ENCODE measurements at places on chromosomes 5 and 9. TPM values are rescaled to one million over a fixed set of nuclear protein-coding genes. Genes with fewer than 3 reads are reported as not detected.
A peak's percentile ranks its signal among the peaks of the same experiment; 100 is the strongest.

DNA sequence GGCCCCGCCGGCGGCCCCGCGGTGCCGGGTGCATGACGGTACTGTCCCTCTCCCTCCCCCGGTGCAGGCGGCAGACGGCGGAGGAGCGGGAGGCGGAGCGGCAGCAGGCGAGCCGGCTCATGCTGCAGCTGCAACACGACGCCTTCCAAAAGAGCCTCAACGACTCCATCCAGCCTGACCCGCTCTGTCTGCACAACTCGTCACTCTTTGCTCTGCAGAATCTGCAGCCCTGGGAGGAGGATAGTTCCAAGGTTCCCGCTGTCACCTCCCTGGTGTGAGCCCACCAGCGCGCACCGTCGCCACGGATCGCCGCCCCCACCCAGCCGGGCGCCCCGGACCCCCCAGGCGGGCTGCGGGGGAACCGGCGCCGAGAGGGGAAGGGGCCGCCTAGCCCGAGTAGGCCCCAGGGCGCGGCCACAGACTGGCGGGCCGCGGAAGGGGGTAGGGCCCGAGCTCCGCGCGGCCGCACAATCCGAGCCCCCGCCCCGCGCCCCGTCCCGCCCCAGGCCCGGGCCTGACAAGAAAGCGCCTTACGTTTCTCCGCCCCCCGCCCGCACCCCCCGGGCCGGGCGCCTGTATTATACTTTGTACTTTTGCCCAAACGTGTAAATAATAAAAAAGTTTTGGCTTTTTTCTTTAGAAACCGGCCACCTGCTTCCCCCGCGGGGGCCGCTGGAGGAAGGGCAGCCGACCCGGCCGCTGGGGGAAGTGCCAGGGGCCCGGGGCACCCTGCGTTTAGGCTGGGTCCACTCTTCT is 2.5 kb downstream of the TLX3 start:
- H3K4me1 ChIP-seq, result peaks cover 50% of the 10 kb centered on the region
- DNase-seq, result no peak
- peak overlapping the region; percentile 30 for H3K4me3 ChIP-seq
- H3K27ac ChIP-seq, result no peak overlapping the region
- H3K27me3 ChIP-seq, result peaks cover 98% of the 10 kb centered on the region

DNA sequence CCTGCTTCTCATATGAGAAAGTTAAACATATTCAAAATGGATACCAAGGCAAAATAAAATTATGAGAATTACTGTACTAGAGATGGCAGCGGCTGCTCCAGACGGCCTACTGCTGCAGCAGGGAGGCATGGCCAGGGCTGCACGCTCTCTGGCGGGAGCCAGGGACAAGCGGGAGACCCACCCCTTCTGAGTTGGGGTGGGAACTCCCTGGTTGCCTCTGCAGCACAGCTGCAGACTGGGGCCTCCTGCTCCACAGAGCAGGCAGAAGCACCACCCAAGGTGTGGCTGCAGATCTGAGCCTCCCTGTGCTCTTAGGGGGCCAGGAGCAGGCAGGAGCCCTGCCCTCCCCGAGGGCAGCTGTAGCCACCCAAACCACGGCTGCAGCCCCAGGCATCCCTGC is 2.3 kb upstream of the AUH start:
- H3K4me3 ChIP-seq, result no peak overlapping the region
- H3K27me3 ChIP-seq, result no peaks in the 10 kb centered on the region
- no peak for DNase-seq
- no peak overlapping the region for H3K27ac ChIP-seq
- peaks cover 19% of the 10 kb centered on the region for H3K4me1 ChIP-seq

DNA sequence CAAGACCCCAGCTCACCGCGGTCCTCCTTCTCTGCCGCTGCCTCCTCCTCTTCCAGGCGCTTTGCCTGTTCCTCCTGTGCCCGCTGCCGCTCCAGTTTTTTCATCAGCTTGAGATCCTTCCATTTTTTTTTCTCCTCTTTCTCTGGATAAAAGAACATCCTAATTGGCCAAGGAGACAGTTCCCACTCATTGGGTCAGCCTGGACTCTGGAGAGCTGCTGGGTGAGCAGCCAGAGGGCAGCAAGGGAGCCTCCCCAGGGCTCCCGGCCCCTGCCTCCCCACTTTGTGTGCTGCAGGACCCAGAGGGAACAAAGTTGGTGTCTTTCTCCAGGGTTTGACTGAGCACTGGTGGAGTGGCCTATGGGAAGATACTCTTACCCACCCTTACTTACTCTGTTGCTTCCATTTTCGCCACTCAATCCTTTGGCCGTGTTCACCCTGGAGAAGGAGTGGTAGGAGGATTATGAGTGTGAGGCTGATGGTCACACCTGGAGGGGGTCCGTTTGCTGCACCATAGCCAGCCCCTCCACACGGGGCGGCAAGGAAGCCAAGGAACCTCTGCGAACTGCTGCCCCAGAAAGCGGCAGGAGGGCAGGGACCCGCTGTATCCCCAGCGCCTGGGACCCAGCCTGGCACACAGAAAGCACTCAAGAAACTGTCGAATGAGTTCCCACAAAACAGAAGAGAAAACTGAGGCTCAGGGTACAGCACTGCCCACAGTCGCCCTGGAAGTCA is 708 bp downstream of the SPOUT1 start:
- peak overlapping the region; percentile 81 for H3K4me3 ChIP-seq
- H3K36me3 ChIP-seq, result peaks cover 35% of the 10 kb centered on the region
- H3K27ac ChIP-seq, result peak overlapping the region; percentile 81

- H3K27me3 ChIP-seq, result no peaks in the 10 kb centered on the region
- no peaks in the 10 kb centered on the region for H3K36me3 ChIP-seq
- no peak overlapping the region for H3K27ac ChIP-seq
- no peaks in the 10 kb centered on the region for H3K4me1 ChIP-seq
These were observed 28.9 kb upstream of the PDCD1LG2 start for GRCh38 chr9:5481322-5482040.

DNA sequence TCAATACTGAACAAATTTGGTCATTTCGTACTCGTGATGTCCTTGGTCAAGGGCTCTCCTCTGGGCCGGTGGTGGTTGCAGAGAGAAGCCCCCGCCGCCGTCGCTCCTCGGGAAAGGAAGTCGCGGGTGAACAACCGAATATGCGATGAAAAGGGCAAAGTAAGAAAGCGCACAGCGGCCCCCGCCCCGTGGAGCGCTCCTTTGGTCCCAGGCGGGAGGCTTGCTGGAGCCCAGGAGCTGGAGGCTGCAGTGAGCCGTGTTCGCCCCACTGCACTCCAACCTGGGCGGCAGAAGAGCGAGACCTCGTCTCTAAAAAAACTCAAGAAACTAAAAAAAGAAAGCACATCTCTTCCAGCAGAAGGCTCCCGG is 108.4 kb upstream of the LARP1 start:
- no peaks in the 10 kb centered on the region for H3K27me3 ChIP-seq
- H3K4me1 ChIP-seq, result peaks cover 18% of the 10 kb centered on the region
- no peak for DNase-seq
- no peaks in the 10 kb centered on the region for H3K36me3 ChIP-seq
- no peak overlapping the region for H3K27ac ChIP-seq

GRCh38 chr5:112329419-112330090 is 89.5 kb downstream of the EPB41L4A start:
- H3K36me3 ChIP-seq, result no peaks in the 10 kb centered on the region
- no peak overlapping the region for H3K27ac ChIP-seq
- H3K4me1 ChIP-seq, result peaks cover 31% of the 10 kb centered on the region
- no peak for DNase-seq

GRCh38 chr5:124741711-124742496 is 4.5 kb downstream of the ZNF608 start:
- H3K4me1 ChIP-seq, result peaks cover 49% of the 10 kb centered on the region
- no peaks in the 10 kb centered on the region for H3K36me3 ChIP-seq
- H3K27me3 ChIP-seq, result no peaks in the 10 kb centered on the region

DNA sequence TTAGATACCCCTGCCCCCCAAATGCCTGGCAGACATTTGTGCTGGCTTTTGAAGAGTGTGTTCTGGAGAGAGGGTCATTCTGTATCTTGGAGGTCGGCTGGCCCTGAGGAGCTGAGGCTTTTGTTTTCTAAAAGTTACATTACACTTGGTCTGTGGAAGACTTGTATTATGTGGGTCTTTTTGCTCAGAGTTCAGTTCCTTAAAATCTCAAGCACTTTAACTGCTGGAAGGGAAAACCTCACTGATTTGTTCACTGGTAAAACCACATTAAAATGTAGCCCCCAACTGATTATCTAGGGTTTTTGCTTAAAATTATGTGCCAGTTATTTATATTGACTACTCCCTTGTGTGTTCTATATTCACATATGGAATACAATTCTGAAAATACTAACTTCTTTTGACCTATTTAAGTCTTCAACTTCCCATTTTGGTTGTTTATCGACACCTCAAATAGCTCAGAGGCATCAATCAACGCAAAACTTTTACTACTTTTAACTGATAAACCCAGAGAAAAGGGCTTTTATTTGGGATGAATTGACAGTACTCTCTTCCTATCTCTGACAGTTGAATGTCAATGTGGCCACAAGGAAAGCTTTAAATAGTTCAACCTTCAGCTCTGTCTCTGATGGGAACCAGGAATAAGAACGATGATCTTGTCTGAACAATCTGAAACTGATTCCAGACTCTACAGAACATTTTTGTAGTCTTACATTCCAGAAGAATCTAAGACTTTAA is 54.0 kb upstream of the MAP3K1 start:
- no peak for DNase-seq
- peaks cover 16% of the 10 kb centered on the region for H3K4me1 ChIP-seq
- no peak overlapping the region for H3K27ac ChIP-seq
- no peaks in the 10 kb centered on the region for H3K27me3 ChIP-seq
- no peaks in the 10 kb centered on the region for H3K36me3 ChIP-seq

DNA sequence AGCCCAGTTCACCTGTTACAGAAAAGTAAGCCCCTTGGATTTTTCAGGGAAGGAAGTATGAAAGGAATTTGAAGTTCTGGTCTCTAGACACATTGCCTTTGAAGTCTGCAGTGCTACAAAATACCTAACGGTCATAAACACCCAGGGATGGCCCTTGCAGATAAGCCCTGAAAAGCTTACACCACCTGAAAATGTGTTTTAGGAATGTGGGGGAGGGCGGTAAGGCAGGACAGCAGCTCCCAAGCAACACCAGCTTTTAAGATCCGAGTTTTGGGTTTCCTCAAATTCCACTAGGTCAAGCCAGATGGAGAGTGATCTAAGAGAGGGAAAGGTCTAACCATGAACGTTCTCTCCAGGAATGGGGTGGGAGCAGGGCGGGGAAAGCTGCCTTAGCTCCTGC is 114.1 kb upstream of the PANK3 start:
- no peaks in the 10 kb centered on the region for H3K4me1 ChIP-seq
- no peak overlapping the region for H3K4me3 ChIP-seq
- no peak for DNase-seq
- H3K27ac ChIP-seq, result no peak overlapping the region

DNA sequence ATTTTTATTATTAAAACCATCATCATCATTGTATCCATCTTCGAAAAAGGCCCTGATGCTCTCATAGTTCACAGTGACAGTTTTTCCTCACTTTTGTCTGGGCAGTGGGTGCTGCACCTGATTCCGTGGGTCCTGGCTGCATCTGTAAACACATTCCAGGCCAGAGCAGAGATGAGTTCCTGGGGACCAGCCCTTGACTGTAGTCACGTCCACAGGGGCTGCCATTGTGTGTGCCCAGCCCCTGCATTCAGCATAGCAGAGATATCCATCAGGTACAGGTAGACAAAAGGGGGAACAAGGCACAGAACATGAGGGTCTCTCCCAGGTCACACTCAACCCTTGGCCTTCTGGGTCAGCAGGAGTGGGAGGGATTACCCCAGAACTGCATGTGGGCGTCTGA is 189.0 kb downstream of the NR3C1 start:
- H3K27ac ChIP-seq, result no peak overlapping the region
- H3K4me3 ChIP-seq, result no peak overlapping the region
- H3K4me1 ChIP-seq, result peaks cover 23% of the 10 kb centered on the region
- no peak for DNase-seq
- H3K36me3 ChIP-seq, result peaks cover 5% of the 10 kb centered on the region

ADCY2 gene
- 0.59 TPM for total RNA-seq

CRHBP gene
- total RNA-seq, result 0.53 TPM

OBP2B gene
- total RNA-seq, result not detected

- H3K27me3 ChIP-seq, result no peaks in the 10 kb centered on the region
- no peak overlapping the region for H3K27ac ChIP-seq
- H3K36me3 ChIP-seq, result no peaks in the 10 kb centered on the region
- H3K4me3 ChIP-seq, result no peak overlapping the region
These were observed 228.4 kb downstream of the TENT4A start for GRCh38 chr5:6941631-6942030.

DNA sequence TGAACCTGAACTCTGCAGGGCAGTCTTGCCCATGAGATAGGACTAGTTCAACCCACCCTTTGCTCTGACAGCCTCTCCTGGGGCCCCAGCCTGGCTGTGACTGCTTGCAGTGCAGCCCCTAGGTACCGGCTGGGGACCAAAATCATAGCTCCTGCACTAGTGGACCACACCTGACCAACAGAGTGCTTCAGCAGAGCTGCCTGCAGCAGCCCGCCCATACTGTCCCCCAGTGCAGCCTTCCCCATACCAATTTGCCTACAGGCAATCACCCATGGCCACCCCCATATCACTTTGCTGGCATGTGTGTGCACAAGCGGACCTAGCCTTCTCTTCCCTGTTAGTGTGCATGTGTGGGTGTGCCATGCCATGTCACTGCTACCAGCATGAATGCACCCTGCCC is 347.6 kb upstream of the MPDZ start:
- H3K4me1 ChIP-seq, result no peaks in the 10 kb centered on the region
- no peaks in the 10 kb centered on the region for H3K36me3 ChIP-seq
- no peak overlapping the region for H3K27ac ChIP-seq

GRCh38 chr5:38018016-38018415 is 178.2 kb upstream of the GDNF start:
- H3K4me1 ChIP-seq, result no peaks in the 10 kb centered on the region
- H3K27me3 ChIP-seq, result no peaks in the 10 kb centered on the region
- no peak for DNase-seq
- H3K27ac ChIP-seq, result no peak overlapping the region
- H3K36me3 ChIP-seq, result no peaks in the 10 kb centered on the region
- no peak overlapping the region for H3K4me3 ChIP-seq

GRCh38 chr5:107104040-107104995 is 566.4 kb downstream of the EFNA5 start:
- no peaks in the 10 kb centered on the region for H3K36me3 ChIP-seq
- no peak overlapping the region for H3K4me3 ChIP-seq
- no peaks in the 10 kb centered on the region for H3K27me3 ChIP-seq
- H3K4me1 ChIP-seq, result no peaks in the 10 kb centered on the region
- no peak overlapping the region for H3K27ac ChIP-seq
- DNase-seq, result no peak

GRCh38 chr9:76703270-76703669 is 61.0 kb upstream of the PCA3 start:
- DNase-seq, result peak; percentile 53
- peak overlapping the region; percentile 6 for H3K27ac ChIP-seq
- peaks cover 4% of the 10 kb centered on the region for H3K4me1 ChIP-seq
- H3K4me3 ChIP-seq, result no peak overlapping the region
- H3K36me3 ChIP-seq, result no peaks in the 10 kb centered on the region

DNA sequence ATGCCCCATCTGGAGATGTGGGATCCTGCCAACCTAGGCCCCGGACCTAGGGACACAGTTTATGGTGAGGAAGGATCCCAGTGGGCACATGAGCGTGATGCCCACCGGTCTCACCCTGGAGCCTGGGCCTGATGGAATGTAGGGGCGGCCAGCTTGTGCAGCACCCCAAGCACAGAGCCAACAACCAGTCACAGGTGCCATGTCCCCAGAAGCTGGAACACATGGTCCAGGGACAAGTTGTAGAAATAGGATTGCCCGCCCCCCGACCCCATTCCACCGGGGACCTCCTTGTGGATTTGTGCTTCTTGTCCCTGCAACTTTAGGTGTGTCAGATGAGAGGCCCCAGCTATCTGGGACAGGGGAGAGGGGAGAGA is 48.9 kb downstream of the C9orf50 start:
- H3K36me3 ChIP-seq, result no peaks in the 10 kb centered on the region
- peaks cover 28% of the 10 kb centered on the region for H3K4me1 ChIP-seq
- H3K4me3 ChIP-seq, result no peak overlapping the region
- no peak for DNase-seq
- H3K27ac ChIP-seq, result no peak overlapping the region
